ENCODE measurements at places on chromosomes 7 and 10. TPM values are rescaled to one million over a fixed set of nuclear protein-coding genes. Genes with fewer than 3 reads are reported as not detected.

DNA sequence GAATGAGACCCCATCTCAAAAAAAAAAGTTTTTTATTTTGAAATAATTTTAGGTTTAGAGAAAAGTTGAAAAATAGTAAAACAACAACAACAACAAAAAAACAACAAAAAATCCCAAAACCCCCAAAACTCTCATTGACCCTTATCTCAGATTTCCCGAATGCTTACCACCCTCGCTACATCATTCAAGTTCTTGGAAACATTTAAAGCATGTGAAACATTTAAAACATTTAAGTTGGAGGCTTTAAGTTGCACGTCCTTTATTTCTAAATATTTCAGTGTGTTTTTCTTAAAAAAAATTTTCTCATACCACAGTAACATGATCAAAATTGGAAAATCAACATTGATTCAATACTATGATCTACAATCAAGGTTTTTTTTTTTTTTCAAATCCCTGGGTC, 382 bp upstream of the ARMS2 start:
- DNase-seq: no peak

DNA sequence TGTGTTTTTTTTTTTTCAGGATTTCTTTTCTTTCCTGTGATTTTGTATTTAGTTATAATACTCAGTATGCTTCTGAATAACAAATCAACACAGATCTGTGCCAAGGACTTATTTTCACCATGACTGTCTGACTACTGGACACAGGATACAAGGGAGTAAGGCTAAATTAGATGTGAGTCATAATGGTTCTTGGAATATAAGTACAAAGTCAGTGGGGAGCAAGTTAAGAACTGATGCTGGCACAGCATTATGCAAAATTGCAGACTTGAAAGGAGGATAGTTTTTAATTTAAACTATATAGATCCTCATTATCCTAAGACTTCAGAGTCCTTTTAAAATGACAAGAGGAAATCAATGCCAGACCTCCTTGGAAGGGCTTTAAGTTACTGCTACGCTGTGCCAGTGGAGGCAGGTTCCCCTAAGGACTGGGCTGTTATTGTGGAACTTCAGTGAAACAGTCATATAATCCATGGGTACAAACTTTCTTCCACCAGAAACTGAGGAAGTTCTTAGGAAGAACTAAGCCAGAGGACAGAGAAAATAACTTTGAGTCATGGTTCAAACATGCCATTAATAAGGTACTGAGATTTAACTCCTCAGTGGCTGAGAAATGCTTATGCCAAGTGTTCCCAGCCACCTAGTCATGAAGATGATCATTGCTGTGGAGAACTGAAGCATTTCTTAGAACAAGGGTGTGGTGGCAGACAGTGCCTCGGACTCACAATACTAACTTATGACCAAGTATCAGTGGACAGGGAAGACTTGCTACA, 531.2 kb downstream of the HTR7 start:
- no peak for DNase-seq

DNA sequence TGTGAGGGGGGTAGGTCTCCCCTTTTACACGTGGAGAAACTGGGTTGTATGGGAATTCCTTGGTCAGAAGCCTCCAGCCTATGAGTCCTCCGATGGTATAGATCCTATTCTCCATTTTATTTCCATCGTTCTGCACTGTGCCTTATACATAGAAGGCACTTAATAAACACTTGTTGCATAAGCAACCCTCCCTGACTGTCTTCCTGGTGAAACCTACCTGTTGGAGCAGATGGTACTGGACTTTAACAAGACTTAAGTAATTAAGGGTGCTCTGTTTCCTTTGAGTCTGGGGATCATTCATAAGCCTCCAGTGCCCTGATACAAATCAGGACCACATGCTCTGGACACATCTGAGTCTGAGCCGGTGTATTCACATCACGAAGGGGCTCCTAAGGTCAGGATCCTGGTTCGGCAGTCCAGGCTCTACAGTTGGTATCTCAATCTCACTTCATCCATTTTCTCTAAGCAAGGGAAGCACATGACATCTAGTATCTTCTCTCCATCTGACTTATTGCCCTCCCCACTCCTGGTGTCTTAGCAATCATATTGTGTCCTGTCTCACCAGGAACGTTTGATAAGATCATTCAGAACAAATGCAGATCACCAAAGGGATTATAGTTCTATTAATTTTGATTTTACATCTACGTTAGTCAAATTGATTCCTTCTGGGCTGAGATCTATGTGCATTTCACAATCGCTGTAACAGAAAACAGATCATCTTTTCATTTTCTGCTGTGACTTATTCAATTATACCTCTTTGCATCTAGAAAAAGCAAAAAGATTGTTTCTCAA, 22.8 kb upstream of the EZH2 start:
- no peak for DNase-seq

DNA sequence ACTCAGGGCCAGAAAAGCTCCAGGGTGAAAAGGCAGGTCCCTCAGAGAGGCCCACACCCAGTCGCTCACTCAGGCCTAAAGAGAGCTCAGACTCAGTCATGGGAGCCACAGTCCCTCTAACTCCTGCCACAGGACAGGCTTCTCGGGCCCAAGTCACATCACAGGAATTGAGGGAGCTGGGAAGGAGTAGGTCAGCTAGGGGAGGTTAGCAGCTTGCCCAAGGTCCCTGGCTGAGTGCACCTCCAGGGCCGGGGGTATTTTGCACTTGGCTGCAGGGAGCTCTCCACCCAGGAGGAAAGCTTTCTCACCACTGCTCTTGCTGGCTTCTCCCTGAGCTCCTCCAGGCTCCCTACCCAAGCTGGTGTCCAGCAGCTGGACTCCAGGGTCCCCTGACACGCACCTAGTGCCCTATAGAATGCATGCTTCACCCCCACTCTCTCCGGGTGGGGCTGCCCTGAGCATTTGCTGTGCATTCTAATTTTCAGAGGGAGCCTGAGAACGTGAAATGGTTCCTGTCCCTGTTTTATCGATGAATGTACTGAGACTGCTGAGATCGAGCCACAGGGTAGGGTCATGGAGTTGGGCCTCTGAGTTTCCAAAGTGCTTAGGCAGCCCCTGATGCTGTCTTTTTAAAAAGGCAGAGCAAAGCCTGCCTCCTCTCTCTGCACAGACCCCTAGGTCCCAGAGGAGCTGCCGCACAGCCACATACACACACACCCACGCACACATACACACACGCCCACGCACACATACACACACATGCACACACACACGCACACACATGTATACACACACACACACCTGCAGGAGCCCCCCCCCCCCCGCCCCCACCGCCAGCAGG, 37.9 kb upstream of the RET start:
- DNase-seq: peak; percentile 28

- DNase-seq: no peak
Observed at GRCh38 chr7:36620166-36620708, 104.1 kb downstream of the AOAH start.

- DNase-seq: no peak
Observed at GRCh38 chr7:147569116-147569913, 1021.3 kb upstream of the C7orf33 start.

GRCh38 chr7:44112231-44112996, 8.3 kb downstream of the AEBP1 start:
- DNase-seq: no peak

DNA sequence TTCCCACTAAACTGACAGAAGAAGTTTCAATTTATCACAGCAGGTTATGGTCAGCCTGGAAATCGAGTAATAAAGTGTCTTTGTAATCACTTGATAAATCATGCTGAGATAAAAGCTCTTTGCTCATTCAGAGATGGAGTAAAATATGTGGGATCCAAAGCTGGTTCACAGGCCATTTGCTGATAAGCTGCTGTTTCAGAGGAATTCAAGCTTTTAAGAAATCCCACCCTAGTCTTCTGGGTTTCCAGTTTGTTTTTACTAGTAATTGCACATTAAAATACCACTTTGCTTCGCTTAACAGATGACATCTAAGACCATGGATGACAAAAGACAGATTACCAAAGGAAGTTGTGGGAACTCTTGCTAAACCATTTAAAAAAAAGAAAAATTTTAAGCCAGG, 37.4 kb upstream of the CDK6 start:
- DNase-seq: no peak

DNA sequence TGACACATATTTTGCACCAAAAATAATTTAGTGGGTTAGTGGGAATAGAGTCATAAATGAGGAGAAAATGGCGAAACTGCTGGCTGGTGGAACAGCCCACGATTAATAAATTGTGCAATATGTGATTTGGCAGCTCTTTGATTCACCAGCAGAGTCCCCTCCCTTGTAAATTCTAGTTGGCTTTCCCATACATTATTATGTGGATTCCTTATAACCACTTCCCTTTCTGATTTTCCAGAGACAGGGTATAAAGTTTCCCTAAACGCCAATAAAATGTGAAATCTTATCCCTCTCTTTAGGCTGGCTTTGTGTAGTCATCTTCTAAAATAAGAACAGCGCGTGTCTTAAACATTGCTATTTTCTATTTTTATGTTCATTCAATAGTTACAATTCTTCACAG, 149.4 kb upstream of the FERD3L start:
- DNase-seq: no peak

GRCh38 chr7:53835301-53835700, 706.9 kb upstream of the VSTM2A start:
- no peak for DNase-seq

DNA sequence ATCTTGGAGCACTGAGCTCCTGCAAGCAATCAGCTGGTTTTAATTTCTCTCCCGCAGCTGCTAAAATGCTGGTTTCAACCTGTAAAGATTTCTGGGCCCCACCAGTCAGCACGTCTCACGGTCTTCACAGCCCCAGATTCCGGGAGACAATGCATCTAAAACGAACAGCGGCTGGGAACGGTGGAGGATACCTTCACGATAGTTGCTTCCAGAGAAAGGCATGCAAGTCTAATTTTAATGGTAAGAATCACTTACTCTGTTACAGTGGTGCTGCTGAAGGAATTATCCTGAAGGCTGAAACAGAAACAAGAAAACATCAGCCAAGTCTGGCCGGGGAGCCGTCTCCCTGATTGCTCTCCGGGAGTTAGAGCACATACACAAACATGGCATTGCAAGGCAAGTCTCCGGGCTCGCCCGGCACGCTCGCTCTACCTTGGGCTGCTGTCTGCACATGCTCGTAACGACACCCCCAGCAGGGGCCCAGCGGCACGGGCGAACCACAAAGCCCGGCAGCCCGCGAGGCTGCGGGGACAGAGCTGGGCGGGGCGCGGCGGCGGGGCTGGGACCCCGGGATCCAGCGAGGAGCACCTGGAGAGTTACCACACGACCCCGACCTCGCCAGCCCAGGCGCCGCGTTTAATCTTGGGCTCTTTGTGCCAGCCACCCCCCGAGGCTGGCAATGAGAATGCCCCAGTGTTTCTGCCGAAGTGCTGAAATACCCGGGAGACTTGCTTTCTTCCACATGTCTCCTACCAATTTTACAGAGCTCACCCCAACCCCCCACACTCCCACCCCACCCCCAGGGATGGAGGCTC, at the start of gene FAM13C:
TSS of gene FAM13C (minus strand) at position 406 of the 815 bp plus-strand sequence. CDS start at position 317, 89 bp downstream.
- DNase-seq: peak; percentile 84

- no peak for DNase-seq
Observed at GRCh38 chr7:122619664-122620063, 79.3 kb downstream of the RNF133 start.

DNA sequence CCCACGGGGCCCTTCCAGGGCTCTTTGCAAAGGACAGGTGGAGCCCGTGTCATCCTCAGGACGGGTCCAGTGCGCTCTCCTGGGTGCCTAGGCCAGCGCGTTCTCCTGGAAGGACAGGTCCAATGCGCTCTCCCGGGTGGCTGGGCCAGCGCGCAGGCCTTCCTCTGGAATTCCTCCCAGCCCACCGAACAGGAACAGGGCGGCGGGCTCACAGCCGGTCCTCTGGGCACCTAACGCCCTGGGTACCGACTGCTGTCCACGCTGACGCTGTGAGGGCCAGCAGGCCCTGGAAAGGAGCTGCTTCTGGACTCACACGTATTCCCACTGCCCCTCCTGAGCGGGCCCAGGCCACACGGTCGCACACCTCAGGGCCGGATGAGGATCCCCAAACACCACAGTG, 49.3 kb downstream of the STK32C start:
- peak; percentile 34 for DNase-seq

DNA sequence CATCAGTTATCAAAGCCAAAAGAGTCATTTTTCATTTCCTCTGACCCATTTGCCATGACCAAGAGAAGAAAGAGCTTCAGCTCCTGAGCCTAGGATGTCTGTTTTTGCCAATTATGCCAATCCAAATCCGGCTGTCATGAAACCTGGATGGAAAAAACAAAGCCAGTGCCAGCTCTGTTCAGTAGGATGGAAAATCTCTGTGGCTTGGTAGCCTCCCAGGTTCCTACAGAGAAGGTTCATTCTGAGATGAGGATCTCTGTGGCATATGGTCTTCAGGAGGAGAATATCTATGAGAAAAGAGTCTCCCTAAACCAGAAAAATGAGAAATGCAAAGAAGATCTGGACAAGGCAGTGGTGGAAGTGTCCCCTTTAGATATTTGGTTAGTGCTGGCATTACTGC, 475.4 kb downstream of the CNTNAP2 start:
- no peak for DNase-seq

DNA sequence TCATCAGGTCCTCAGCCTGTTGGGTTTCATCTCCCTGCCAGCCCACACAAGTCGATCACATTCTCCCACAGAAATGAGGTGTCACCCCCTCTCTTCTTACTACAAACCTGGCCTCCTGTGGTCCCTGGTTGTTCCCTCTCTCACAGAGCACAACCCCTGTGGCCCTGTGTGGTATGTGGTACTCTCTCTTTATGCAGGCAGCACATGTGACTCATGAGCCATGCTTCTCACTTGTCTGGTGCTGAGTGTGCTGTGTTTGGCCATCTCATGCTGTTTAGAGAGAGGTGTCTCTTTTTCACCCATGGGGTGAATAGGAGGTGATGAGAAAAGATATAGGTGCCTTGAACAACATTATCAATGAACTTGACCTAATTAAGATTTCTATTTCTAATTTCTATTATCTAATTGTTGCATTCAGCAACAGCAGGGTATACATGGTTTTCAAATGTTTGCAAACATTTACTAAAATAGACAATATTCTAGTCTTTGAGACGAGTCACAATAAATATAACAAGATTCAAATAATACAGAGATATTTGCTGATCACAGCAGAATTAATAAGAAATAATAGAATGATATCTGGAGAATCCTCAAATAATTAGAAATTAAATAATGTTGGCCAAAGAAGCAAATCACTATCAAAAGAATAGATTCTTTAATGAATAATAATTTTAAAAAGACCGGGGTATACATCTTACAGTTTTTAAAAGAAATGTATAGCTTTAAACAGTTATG, 633.8 kb upstream of the IGFBP3 start:
- no peak for DNase-seq

ZNF804B gene
- total RNA-seq: 0.48 TPM

RBP4 gene
- 18.7 TPM for total RNA-seq

ASAH2 gene
- total RNA-seq: 4.5 TPM

SLC16A9 gene
- total RNA-seq: 0.61 TPM

FBXW4 gene
- total RNA-seq: 121 TPM

Measured in right cardiac atrium (tissue), 5 donors.